ENCODE measurements at places on chromosomes 2 and 18.

- DNase-seq = no peak
These were observed 6.4 kb upstream of the PSD4 start for GRCh38 chr2:113167115-113167932.

- no peak for DNase-seq
These were observed 187.3 kb upstream of the CTAGE1 start for GRCh38 chr18:22604986-22605421.

DNA sequence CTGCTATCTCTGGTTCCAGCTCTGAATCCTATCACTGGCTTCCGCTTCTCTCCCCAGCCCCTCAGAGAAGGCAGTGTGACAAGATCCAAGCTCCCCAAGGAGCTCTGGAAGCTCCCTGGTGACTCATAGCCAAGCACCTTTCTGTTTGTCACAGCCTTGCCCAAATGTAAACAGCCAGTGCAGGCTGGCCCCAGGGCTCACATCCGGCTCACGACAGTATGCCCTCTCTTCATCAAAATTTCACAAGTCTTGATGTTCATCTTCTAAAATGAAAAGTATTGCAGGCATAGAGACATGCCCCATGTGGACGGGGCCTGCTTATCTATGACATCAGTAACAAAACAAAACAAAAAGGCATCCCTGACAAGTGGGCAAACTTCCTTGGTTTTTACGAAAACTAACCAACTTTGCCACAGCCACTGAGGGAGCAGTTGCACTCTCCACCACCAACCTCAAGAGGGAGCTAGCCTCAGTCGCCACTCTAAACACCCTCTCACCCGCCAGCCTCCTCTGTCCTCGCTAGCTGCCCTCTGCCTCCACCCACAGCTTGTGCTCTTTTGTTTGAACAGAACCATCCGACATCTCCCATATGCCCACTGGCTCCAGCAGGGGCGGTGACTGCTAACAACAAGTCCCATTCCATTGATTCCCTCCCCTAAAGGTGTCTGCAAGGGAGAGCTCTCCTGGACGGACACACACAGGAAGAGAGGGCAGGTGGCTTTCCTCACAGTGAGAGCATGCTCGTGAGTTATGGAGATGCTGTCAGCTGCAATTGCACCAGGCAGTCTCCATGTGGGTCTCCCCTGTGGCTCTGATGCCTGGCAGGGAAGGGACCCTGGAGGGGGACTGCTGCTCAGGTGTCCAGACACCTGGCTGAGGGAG is 71.0 kb upstream of the DAPL1 start:
- DNase-seq = no peak

DNA sequence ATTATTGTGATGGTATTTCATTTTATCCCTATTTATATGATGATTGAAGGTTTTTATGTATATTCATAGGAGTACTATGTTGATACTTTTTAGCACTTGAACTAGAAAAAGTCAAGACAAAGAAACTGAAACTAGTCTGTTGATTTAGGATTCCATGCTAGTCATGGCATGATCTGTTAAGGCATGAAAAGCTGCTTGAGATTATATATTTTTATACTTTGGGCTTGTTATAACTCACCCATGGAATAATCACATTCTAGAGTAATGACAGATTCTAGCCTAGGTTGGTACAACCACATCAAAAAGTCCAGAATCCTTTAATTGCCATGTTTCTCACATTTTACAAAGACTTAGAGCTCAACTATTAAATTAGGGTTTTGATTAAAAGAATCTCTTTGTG is 472.6 kb upstream of the CELF4 start:
- DNase-seq = no peak

- no peak for DNase-seq
These were observed 21.6 kb downstream of the MAPK4 start for GRCh38 chr18:50581517-50581916.

GRCh38 chr18:3405713-3406112 is 44.3 kb upstream of the TGIF1 start:
- no peak for DNase-seq

Measured in cortex of kidney (tissue), 1 donor.